ENCODE measurements at places on chromosomes 4 and X. TPM values are rescaled to one million over a fixed set of nuclear protein-coding genes. Genes with fewer than 3 reads are reported as not detected.
A peak's percentile ranks its signal among the peaks of the same experiment; 100 is the strongest.

- no peaks in the 10 kb centered on the region for H3K4me1 ChIP-seq
- H3K27ac ChIP-seq: no peak overlapping the region
- H3K27me3 ChIP-seq: no peaks in the 10 kb centered on the region
- no peak overlapping the region for H3K4me3 ChIP-seq
- no peak for DNase-seq
- H3K36me3 ChIP-seq: no peaks in the 10 kb centered on the region
Observed at GRCh38 chr4:31391976-31392375, 671.8 kb downstream of the PCDH7 start.

DNA sequence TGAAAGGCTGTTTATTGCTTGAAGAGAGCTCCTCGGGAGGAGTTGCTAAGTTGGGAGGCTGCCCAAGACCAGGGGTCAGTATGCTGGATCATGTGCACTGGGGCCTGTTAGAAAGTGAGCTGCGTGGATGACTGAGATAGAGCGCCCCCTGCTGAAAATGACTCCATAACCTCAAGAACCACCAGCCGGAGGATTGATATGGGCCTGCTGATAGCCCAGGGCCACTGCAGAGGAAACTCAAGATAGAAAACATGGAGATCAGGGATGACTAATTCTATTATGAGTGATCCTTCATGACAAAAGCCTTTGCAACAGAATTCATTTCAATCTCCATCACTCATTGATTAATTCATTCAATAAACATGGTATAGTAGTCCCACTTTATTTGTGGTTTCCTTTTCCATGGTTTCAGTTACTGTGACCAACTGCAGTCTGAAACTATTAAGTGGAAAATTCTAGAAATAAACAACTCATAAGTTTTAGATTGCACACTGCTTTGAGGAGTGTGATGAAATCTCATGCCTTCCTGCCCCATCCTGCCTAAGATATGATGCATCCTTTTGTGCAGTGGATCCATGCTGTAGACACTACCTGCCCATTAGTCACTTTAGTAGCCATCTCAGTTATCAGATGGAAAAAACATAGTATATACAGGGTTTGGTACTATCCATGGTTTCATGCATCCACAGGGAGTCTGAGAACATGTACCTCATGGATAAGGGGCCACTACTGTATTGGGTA lies 126.7 kb upstream of the MBNL3 start:
- peak; percentile 53 for DNase-seq
- no peak overlapping the region for H3K27ac ChIP-seq
- H3K36me3 ChIP-seq: no peaks in the 10 kb centered on the region
- no peaks in the 10 kb centered on the region for H3K4me1 ChIP-seq
- no peaks in the 10 kb centered on the region for H3K27me3 ChIP-seq

DNA sequence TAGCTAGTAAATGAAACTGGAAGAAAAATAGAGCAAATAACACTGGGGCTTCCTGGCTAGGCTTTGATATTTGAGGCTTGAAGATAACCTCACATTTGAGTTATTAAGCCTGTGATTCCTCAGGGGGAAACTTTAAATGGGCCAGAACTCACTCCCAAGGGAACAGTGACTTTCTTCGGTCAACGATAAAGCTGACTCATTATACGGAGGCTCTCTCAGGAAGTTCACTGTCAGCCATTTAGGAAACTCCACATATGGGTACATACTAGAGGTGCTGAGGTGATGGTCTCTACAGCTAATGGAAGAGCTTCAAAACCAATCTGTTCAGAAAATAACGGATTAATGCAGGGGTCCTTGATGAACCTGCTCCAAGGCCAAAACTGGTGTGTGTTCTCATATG lies 120.8 kb downstream of the SH2D1A start:
- no peak overlapping the region for H3K4me3 ChIP-seq
- no peak for DNase-seq
- H3K27me3 ChIP-seq: no peaks in the 10 kb centered on the region
- no peaks in the 10 kb centered on the region for H3K36me3 ChIP-seq

DNA sequence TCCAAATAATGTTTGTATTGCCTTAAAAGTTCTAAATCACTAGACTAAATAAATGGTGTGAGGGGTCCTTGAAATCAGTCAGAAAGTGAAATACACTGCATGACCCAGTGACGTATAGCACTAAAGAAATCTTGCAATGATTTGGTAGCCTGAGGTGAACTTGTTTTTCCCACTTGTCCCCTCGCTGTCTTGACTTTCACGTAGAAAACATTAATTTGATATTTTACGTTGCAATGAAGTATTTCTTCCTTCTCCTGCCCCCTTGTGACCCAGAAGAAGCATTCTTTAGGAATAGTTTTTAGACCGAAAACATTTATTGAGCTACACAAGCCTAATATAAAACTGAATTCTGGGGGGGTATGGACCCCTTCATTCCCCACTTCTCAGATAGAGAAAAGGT lies 3.7 kb downstream of the KLB start:
- no peak overlapping the region for H3K27ac ChIP-seq
- no peaks in the 10 kb centered on the region for H3K27me3 ChIP-seq

- no peak overlapping the region for H3K4me3 ChIP-seq
- no peaks in the 10 kb centered on the region for H3K36me3 ChIP-seq
- H3K27ac ChIP-seq: no peak overlapping the region
- DNase-seq: no peak
- no peaks in the 10 kb centered on the region for H3K4me1 ChIP-seq
- no peaks in the 10 kb centered on the region for H3K27me3 ChIP-seq
Observed at GRCh38 chr4:71290074-71290473, 48.7 kb upstream of the SLC4A4 start.

- no peaks in the 10 kb centered on the region for H3K4me1 ChIP-seq
- DNase-seq: no peak
- H3K36me3 ChIP-seq: no peaks in the 10 kb centered on the region
- no peak overlapping the region for H3K4me3 ChIP-seq
- no peak overlapping the region for H3K27ac ChIP-seq
Observed at GRCh38 chrX:34521563-34521962, 135.5 kb downstream of the TMEM47 start.

DNA sequence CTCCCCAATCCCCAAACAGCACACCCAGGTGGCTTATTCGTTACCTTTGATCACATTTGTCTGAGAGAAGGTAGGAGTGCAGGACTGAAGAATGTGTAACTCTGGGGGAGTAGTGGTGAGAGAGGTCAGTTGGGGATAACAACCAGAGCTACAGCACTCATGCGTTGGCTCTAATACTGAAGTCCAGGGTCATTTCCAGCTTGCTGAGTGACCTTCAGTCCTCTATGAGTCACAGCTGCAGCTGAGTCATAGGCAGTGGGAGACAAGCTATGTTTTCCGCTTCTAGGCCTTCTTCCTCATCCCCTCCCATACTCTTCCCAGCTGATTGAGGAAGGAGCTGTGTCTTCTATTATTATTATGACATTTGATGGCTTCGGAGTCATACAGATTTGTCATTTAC lies 31.6 kb upstream of the CT47C1 start:
- peaks cover 3% of the 10 kb centered on the region for H3K4me1 ChIP-seq
- no peak overlapping the region for H3K27ac ChIP-seq
- no peaks in the 10 kb centered on the region for H3K36me3 ChIP-seq
- DNase-seq: peak; percentile 66
- no peaks in the 10 kb centered on the region for H3K27me3 ChIP-seq

Gene WAS
- total RNA-seq: 2.5 TPM

Gene ARL9
- total RNA-seq: 4.7 TPM

Gene HMGB3
- total RNA-seq: 10.0 TPM

Gene TMEM144
- total RNA-seq: 24.2 TPM

Data from testis (tissue), 5 donors.